ENCODE measurements at places on chromosomes 6 and 20.

DNA sequence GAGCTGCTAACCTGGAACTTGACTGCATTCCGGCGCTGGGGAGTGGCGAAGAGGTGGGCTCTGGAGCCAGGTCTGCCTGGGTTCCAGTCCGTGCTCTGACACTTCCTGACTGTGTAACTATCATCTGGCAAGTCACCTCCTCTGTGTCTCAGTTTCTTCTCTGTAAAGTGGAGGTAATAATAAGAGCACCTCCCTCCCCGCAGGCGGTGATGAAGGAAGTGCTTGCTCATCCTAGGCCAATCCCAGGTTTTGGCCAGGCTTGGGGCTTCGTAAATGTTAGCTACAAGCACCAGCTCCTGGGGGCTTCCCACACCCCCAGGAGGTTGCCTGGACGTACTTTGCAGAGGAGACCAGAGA is 32.8 kb downstream of the SNAI1 start:
- no peak for DNase-seq

GRCh38 chr20:10795286-10796026 is 121.7 kb upstream of the JAG1 start:
- DNase-seq, result no peak

DNA sequence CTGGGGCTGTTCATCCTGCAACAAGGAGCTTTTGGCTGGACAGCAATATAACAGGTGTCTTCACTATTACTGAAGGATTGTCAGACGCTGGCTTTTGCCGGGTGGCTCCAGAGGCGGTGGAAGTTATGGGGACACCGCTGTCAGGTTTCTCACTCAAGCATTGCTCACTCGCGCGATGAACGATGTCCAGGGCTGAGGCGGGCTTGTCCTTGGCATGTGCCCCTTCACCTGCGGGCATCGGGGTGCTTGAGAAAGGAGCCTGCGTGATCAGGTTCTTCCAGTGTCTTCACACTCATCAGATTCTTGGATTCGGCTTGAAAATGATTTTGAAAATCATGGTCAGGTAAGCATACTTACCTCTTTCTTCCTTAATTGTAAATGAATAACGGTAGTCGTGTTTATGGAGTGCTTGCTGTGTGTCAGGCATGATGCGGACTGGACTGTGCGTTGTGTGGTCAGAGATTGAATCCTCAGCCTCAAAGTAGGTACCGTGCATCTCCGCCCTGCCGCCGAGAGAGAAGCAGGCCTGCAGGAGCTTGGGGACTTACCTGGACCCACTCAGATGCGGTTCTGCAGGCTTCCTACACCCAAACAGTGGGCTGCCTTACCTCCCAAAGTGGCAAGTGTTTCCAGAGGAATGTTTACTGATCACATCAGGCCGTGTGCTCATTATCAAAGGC is 18.3 kb upstream of the PYGB start:
- DNase-seq, result no peak

DNA sequence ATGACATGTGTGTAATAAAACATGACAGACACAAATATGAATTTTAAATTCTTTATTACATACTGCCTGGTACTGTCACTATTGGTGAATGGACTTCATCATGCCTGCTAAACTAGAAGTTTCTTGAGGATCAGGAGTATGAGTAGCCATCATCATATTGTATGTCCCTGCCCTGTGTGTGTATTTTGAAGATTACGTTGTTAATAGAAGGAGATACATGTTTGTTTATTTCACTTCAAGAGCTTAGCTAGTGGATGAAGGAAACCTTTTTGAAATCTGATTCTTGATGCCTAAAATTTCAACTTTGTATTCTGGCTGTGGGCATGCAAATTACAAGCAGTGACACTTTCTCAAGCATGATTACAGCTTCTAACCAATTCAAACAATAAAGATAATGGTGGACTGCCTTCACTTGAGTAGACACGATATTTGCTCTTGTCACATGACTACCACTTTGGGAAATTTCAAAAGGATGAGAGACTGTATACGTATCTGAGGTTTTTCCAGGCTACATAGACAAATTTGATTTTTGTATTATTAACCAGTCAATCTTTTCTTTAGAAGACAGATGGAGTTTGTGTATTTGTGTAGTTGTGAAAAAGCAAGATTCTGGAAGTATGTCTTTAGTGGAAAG is 3.5 kb downstream of the TBPL1 start:
- DNase-seq, result no peak

DNA sequence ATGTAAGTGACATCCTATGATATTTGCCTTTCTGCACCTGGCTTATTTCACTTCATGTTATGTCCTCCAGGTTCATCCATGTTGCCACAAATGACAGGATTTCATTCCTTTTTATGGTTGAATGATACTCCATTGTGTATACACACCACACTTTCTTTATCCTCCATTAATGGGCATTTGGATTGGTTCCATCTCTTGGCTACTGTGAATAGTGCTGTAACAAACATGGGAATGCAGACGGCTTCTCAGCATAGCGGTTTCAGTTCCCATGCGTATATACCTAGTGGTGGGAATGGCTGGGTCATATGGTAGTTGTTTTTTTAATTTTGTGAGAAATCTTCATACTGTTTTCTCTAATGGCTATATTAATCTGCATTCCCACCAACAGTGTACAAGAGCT is 14.8 kb downstream of the MTHFD1L start:
- DNase-seq, result no peak

DNA sequence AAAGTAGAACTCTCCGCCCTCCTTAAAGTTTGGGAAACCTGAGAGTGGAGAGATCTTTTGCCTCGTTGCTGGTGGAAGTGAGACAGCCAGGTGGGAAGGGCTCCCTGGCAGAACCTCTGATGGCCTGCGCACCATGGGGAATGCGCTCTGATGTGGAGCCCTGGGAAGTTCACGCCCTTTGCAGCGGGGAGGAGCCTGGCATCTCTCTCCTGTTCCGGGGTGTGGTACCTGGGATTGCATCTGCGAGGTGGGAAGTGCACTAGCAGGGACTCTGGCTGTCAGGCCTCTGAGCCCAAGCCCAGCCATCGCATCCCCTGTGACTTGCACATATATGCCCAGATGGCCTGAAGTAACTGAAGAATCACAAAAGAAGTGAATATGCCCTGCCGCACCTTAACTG is 159.8 kb downstream of the AKAP7 start:
- no peak for DNase-seq

- DNase-seq, result no peak
These were observed 387.8 kb downstream of the BMP2 start for GRCh38 chr20:7155282-7155681.

DNA sequence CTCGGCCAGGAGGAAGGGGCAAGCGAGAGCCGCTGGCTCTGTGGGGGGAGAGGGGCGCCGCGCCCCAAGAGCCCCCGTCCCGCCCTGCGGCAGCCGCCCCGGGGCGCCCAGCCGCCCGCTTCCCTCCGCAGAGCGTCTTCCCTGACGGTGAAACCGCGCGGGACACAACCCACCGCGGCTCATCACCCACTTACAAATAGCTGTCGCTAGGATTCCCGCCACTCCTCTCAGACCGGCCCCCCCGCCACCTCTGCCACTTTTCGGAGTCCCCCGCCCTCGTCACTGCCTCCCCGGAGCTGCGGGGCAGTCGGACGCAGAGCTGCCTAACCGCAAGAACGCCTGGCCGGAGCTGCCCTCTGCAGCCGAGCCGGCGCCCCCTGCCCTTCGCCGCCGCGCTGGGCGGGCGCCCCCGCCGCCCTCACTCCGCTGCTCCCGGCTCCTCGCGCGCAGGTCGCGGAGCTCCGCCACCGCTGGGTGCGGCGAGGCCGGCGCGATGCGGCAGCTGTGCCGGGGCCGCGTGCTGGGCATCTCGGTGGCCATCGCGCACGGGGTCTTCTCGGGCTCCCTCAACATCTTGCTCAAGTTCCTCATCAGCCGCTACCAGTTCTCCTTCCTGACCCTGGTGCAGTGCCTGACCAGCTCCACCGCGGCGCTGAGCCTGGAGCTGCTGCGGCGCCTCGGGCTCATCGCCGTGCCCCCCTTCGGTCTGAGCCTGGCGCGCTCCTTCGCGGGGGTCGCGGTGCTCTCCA is at the start of gene SLC35D3:
Gene SLC35D3, plus strand, starts transcription at position 366 of the 749 bp plus-strand sequence. Its CDS starts 128 bp downstream, at position 494.
- no peak for DNase-seq

GRCh38 chr20:31633339-31633914 is 4.3 kb upstream of the COX4I2 start:
- DNase-seq, result no peak

GRCh38 chr6:89387516-89388201 is 24.4 kb downstream of the RRAGD start:
- DNase-seq, result no peak

- no peak for DNase-seq
These were observed 15.6 kb upstream of the STX11 start for GRCh38 chr6:144134737-144135136.

DNA sequence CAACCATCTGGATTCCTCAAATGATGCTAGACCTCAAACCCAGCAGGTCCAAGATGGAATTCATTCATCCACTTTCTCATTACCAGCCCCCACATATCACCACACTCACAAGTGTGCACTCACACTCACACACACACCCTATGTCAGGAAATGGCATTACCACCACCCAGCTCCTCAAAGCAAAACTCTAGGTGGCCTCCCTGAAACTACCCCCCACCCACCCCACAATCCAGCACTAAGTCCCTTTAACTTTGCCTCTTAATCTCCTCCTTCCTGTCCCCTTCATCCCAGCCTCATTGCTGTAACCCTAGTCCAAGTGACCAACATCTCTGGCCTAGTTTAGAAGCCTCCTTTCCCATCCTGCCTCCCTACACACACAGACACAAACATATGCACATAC is 109.4 kb downstream of the TNFAIP3 start:
- DNase-seq, result no peak

DNA sequence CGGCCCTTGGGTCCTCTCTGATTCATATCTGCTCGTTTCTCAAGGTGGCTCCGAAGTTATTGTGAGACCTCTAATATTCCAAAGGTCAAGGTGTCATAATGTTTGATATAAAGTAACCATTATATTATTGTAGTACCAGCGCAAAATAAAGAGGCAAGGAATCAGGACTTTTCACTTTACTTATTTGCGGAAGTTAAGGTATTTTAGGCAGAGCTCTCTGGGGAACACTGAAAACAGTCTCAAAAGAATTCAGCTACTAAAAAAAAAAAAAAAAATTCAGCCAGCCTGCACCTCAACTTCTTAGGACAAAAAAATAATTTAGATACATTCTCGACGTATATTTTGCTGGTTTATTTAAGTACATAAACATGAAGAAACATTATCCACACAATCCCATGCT is 2.4 kb downstream of the OSER1 start:
- no peak for DNase-seq

DNA sequence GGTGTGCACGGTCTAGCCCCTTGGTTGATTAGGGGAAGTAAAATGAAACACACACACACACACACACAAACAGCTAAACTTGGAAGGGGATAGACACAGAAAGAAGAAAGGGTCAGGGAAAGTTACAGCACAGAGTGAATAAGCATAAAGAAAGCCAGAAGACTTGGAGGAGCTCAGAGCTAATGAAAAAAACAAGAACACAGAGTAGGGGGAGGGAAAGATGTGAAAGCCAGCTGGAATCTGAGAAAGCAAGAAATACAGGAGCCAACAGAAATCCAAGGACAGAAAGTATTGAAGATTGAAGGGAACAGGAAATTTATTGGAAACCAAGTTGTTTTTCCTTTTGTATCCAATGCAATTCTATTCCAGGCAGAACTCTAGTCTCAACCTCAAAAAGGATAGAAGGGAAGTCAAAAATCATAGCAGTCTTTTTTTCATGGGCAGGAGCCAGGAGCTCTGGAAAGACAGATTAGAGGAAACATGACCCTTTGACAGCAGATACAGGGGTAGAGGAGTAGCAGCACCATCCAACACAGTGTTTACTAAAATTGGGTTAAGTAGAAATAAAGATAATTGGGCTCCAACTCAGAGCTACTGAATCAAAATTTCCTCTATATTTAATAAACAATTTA is 10.1 kb downstream of the HMGCLL1 start:
- DNase-seq, result no peak

GRCh38 chr6:113082745-113083144 is 735.6 kb downstream of the RFPL4B start:
- DNase-seq, result no peak

- no peak for DNase-seq
These were observed 110.2 kb downstream of the TBXT start for GRCh38 chr6:166057431-166057830.

DNA sequence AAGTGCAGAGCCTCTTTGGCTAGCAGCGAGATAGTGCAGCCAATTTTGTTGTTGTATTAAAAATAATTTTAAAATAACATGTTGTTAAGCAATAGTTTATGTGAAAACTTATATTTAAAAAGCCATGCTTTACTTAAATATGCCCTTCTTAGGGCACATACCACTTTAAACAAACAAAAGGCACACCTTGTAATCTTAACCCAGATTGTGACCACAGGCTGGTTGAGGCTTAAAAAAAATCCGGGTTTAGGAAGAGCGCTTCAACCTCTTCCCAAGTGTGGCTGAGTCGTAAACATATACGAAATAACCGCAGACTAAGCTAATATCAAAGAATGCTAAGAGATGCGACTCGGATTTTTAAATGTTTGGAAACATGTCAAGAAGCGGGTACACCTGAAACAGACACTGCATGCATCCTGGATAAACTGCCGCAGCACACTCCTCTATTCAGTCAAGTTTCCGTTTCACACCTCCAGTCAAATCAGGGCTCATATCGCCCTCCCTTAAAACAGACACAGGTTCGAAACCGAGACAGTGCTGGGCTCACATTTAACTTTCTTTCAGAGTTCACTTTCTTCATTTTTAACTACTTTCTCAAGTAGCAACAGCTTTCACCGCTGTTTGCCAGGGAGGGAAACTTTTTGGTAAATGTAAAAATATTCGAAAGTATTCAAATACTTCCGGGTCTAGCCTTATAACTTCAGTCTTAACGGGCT is 1.5 kb downstream of the DEK start:
- DNase-seq, result no peak

DNA sequence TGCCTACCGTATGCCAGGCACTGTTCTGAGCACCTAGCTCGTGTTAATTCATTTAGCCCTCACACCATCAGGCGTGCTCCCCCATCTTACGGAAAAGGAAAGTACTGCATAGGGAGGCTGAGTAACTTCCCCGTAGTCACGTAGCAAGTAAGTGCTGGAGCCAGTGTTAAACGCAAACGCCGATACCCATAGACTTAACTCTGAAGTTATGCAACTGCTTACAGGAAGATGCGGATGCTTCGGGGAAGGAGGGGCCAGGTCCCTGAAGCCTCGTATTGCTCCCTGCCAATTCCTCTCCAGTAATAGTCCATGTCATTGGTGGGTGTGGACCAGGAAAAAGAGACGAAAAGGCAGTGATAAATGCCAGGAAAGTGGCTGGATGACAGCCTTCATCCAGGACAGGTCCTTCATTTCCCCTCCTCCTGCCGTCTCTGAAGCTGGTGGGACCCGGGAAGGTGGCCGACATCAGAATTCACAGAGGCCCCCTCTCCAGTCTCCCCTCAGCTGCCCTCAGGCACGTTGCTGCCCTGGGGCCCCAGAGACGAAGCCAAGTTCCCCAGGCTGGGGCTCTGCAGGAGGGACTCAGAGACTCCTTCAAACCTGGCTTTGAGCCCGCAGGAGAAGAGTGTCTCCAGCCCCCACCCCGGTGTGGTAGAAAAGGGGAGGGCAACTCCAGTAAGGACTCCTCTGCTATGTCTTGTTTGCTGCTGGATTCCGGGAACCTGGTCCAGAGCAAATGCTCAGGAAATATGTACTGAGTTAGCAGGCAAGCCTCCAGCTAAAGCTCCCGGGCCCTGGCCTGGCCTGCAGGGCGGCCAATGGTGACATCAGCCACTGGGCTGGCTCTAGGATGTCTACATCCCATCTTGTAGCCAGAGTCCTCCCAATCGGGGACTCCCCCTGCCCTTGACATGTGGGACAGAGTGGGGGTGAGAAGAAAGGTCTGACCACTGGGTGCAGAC is 37.8 kb downstream of the RAB44 start:
- peak; percentile 94 for DNase-seq
